ENCODE measurements at places on chromosomes 3 and 15.

DNA sequence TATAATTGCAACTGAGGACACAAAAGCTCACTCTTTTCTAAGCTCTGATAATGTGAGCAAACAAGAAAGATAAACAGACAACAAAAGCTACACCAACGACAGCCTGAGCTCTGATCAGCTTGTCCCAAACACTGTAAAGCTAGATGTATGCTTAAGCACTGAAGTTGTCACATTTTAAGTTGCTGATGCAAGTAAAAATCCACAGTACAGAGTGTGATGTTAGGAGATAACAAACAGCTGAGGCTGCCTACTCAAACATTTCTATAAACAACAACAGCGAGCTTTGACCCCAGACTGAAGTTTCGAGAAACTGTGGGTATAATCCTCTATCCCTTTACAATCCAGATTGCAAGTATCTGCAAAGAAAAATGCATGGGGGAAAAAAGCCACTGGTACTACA, 10.7 kb downstream of the MTHFS start:
- no peak for DNase-seq

GRCh38 chr15:100931143-100931890, 12.2 kb downstream of the LRRK1 start:
- DNase-seq: no peak

DNA sequence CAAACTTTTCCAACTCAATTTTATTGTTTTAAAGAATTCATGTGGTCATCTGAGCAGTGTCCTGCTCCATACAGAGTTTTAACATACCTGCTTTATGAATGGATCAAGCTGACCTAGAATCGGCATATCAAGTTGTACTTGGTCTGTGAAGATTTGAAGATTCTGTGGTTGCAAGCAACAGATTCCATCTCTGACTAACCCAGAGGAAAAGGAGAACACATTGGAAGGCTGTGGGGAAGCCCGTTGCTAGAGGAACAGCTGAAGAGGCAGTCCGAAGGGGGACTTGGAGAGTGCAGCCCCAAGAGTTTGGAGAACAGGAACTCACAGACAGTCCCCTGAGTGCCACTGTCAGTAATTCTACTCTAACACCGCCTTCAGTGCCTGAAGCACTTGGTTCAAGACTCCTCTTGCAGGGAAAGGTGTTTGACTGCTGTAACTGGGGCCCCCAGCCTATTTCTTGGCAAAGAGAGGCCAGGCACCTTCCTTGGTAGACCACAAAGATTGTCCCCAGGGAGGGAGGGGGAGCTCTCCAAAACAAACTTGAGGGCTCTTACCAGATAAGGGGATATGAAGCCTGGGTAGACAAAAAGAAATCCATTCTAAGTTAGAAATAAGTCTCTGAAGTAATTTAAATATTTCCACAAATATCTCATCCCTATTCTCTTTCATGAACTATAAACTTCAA, 88.8 kb downstream of the LARS2 start:
- no peak for DNase-seq

GRCh38 chr15:28079313-28079969, 19.7 kb downstream of the OCA2 start:
- DNase-seq: peak; percentile 75

- no peak for DNase-seq
Measured at GRCh38 chr3:50625231-50626182, 8.6 kb downstream of the MAPKAPK3 start.

GRCh38 chr15:93467337-93467736, 378.3 kb upstream of the RGMA start:
- no peak for DNase-seq

DNA sequence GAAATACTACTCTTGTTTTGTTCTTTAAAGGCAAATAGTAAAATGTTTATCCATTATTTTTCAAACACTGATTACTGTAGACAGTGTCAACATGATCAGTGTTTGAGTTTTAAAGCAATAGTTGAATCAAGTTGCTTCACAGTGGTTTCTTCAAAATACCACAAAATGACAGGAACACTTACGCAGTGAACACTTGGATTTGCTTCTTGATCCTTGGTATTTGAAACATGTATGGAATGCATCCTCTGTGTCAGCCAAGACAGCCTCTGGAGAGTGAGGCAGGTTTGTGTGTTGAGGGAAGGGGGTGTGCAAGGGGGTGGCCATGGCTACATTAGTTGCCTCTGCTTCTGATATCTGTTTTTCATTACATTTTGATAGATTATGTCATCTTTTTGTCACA, 413.0 kb downstream of the RBMS3 start:
- DNase-seq: no peak

GRCh38 chr3:11379824-11380701, 107.9 kb downstream of the ATG7 start:
- no peak for DNase-seq

- DNase-seq: no peak
Measured at GRCh38 chr15:36791844-36792571, 212.6 kb downstream of the CDIN1 start.

DNA sequence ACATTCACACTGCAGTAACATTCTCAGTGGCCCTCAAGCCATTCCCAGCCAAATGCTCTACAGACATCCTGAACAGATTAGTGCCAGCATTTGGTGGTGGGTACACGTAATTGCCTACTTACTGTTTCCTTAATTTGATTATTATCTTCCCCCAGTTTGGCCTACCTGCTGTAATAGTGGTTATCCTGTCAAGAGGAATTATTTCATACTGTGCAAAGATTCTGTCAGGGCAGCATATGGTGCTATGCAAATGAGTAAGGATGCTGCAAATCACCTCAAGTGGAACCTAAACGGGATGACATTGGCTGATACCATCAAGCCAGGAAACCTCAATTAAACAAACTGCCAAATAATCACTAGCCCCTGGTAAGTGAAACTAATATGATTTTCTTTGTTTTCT, 88.7 kb downstream of the SEMA6D start:
- no peak for DNase-seq

DNA sequence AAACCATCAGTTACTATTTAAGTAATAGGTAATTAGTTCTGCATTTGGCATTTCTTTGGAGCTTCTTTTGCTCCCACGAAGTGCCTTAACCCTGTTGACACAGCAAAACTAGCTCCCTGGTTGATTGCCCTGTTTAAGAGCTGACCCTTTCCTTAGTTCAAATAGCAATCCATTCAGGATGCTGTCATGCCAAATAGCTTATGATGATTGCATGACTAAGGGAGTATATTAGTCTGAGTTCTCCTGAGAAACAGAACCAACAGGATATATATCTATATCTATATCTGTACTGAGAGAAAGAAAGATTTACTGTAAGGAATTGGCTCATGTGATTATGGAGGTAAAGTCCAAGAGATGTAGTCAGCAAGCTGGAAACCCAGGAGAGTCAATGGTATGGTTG, 50.3 kb upstream of the SPRED1 start:
- no peak for DNase-seq

- no peak for DNase-seq
Measured at GRCh38 chr3:24225385-24225950, 269.2 kb downstream of the THRB start.

GRCh38 chr3:36695769-36696137, 68.6 kb downstream of the DCLK3 start:
- no peak for DNase-seq

GRCh38 chr15:68410466-68411342, 21.3 kb downstream of the ITGA11 start:
- DNase-seq: peak; percentile 45

- no peak for DNase-seq
Measured at GRCh38 chr3:157142315-157142714, 17.6 kb downstream of the CCNL1 start.

DNA sequence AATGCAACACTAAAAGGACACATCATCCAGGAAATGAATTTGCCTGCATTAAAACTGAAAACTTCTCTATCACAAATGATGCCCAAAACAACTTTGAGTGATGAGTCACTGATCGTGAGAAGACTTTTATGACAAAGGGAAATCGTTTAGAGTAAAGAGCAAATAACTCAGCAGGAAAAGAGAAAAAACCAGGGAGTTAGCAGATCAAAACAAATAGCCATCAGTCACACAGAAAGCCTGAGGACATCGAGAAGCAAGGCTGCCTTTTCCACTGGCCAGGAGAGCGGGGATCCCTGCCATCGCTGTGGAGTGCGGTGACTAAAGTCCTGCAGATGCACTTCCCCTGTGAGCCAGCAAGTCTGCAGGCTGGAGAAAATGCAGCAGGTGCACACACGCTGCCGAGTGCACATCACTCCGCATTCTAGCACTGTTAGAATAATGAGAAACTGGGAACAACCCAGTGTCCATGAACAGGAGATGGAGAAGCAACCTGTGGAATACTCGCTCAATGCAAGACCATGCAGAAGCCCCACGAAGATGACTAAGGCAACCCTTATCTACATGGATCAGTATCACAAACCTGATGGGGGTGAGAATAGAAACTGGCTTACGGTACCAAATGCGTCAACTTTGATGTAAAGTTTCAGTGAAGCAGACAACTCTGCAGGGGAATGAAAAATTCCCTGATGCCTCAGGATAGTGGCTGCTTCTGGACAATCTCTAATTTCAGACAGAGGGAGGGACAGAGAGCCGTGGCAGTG, 86.4 kb downstream of the NSMCE3 start:
- DNase-seq: no peak

GRCh38 chr15:80557441-80558234, 137.5 kb upstream of the ABHD17C start:
- no peak for DNase-seq

DNA sequence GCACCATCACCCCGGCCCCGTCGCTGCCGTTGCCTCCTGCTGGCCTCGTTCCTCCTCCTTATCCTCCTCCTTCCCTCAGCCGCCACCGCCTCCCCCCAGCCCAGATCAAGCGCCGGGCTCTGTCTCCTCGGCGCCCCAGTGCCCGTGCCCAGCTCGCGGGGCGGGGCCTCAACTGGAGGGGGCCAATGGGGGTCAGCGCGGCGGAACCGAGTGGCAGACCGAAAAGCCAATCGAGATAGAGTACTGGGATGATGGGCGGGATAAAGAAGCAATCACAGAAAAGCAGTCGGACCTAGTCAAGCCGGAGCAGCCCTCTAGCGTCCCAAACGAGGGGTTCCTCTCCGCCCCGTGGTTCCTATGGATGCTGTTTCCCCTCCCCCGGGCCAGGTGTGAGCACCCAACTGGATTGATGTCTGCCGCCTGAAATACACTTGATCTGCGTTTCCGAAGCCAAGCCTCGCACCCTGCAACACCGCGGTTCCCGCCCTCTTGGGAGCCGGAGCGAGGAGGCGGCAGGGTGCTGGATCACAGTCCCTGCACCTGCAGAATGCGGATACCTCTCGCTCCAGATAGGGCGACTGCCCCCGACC, at the start of gene FRMD5:
TSS of gene FRMD5 (minus strand) at position 121 of the 590 bp plus-strand sequence.
- DNase-seq: peak; percentile 93

- no peak for DNase-seq
Measured at GRCh38 chr3:63333815-63334214, 55.7 kb downstream of the SYNPR start.

GRCh38 chr3:189624130-189624529, 7.1 kb upstream of the TP63 start:
- no peak for DNase-seq

DNA sequence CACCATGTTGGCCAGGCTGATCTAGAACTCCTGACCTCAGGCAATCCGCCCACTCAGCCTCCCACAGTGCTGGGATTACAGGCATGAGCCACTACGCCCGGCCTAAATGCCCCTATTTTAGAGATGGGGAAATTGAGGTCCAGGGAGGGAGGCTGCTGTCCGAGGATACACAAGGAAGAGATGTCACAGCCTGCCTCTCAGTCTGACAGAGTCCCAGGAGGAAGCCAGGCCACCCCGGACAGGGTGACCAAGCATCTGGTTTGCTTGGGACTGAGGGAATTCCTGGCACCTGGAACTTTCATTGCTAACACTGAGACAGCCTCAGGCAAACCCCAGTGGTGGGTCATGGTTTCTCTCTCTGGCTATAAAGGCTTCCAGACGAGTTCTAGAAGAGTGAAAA, 30.6 kb upstream of the ADAMTS7 start:
- no peak for DNase-seq

GRCh38 chr15:59203008-59203407, 3.6 kb upstream of the LDHAL6B start:
- no peak for DNase-seq

DNA sequence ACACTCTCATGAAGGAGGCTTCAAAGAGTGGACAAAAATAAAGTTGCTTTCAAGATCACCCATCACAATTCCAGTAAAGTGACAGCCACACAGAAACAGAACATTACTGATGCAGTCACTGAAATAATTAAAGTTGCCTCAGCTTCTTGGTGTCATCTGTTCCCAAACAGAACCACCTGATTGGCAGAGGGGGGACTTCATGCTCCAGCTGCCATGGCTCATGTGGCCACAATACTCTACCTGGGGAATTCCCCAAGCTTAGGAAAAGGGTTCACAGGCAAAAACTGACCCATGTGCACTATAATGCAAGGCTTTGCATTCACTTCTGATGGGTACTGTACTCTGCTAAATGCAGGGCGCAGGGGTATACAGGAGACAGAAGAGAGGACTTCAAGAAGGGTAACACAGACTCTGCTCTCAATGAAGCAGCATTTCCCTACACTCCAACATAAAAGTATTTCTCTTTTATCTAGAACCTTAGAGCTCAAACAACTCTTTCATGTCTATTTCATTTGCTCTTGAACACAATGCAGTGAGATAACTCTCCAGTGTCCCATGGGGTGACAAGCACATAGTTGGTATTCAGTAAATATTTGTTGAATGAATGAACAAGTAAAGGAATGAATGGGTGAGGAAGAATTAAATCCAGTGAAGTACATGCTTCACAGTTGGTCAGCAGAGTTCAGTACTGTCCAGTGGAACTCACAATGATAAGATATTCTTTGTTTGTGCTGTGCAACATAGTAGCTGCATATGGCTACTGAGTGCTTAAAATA, 8.6 kb upstream of the CTNNB1 start:
- no peak for DNase-seq

GRCh38 chr3:31096661-31097395, 202.4 kb upstream of the GADL1 start:
- DNase-seq: no peak

GRCh38 chr3:69932501-69932900, 67.0 kb upstream of the SAMMSON start:
- DNase-seq: no peak

DNA sequence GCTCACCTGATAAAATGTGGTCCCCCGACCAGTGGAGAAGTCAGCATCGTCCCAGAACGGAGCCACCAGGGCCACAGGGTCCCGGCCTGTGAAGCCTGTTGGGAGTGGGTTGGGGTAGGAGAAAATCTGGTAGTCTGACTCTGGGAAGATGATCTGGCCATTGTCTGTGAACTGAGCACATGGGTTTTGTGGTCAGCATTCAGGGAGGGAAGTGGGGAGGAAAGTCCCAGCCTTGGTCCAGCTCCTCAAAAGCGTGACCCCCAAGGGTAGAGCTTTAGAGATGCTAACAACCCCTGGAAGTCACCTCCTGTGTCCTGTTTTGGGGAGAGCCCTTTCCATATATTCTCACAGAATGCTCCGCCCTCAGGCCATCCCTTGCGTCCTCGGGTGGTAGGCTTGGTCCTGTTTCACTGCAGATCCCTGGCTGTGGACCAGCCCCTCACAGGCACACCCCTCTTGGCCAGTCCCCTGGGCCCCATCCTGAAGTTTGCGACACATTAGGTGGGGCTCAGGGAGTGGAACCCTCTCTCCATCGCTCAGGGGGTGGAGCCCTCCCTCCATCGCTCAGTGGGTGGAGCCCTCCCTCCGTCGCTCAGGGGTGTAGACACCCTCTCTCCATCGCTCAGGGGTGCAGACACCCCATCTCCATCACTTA, 40.0 kb downstream of the MUC4 start:
- DNase-seq: peak; percentile 74

GRCh38 chr15:76330080-76330680, 6.4 kb upstream of the ISL2 start:
- DNase-seq: no peak

- DNase-seq: no peak
Measured at GRCh38 chr15:37900326-37901221, 33.9 kb upstream of the TMCO5A start.

GRCh38 chr3:159766563-159767185, 222.0 kb upstream of the IL12A start:
- DNase-seq: no peak

Data from mesenteric fat pad (tissue), 1 donor.